ENCODE measurements at places on chromosomes 1 and 21. TPM values are rescaled to one million over a fixed set of nuclear protein-coding genes. Genes with fewer than 3 reads are reported as not detected.

The CRABP2 gene
- 17.5 TPM for total RNA-seq

The S100A14 gene
- total RNA-seq, result 0.28 TPM

The RGS5 gene
- 4.0 TPM for total RNA-seq

The MFAP2 gene
- total RNA-seq, result 10.7 TPM

The SLC27A3 gene
- 16.3 TPM for total RNA-seq

The SPRR2E gene
- total RNA-seq, result not detected

Measured in smooth muscle cell of bladder (primary cell).